Mammary epithelial cell (primary cell): ENCODE measurements at places on chromosomes 1 and 21. TPM values are rescaled to one million over a fixed set of nuclear protein-coding genes. Genes with fewer than 3 reads are reported as not detected.

DNA sequence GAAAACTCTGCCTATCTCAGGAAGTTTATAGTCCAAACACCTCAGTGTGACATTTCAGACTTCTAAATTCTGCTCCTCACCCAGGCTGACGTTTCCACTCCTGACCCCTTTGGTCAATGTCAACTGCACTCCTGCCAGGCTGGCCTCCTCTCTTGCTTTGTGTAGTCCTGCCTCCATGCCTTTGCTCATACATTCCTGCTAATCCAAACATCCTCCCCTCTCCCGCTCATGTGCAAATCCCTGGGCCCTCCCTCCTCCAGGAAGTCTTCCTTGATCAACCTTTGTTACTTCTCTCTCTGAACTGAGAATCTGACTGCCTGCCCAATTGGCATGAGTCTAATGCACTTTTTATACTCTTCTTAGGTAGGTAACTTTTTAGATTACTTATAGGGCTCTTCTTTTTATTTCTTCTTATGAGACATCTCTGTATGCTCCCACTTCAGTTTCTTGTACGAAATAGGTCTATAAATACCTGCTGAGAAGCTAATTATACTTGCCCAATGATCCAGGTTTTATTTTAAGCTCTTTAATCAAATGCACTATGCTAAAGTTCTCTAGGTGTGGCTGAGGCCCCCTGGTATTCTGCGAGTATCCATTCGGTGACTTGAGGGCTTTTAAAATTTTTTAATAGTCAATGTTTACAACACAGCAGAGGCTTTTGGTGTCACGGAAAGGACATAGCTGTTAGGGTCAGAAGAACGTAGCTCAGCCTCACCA, 128.1 kb downstream of the PLXNA2 start:
- no peak for DNase-seq

The ANXA9 gene
- total RNA-seq = 0.99 and 1.5 TPM in 2 replicates

The SLC1A7 gene
- not detected for total RNA-seq

DNA sequence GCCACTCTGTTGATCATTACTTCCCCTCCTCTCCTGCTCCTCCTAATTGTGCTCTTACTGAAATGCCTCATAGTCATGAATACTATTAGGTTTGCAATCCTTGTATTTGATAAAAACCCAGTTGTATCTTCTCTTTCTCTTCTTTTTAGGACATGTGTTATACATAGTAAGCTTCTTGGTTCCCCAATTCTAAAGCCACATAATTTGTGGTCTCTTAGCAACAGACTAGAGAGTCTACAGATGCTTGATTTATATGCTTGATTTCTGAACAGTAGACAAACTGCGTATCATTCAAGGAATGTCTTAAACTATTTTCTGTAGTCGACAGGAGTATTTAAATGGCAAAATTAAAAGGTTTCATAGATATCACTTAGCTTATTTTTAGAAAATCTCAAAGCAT, 1598.9 kb downstream of the PLA2G4A start:
- DNase-seq = no peak

DNA sequence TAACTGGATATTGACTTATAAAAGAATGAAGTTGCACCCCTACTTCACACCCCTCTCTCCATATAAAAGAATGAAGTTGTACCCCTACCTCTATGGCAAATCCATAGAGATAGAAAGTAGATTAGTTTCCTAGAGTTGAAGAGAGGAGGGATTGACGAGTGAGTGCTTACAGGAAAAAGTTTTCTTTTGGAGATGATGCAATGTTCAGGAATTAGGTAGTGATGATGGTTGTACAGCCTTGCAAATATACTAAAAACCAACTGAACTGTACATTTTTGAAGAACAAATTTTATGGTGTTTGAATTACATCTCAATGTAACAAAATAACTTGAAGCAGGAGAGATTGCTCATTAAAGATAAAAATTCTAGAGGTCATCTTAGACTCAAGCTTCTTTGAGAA, 272.9 kb downstream of the GPR52 start:
- DNase-seq = no peak

GRCh38 chr1:8133657-8134430, 107.7 kb upstream of the ERRFI1 start:
- peak; percentile 92 for DNase-seq

The SLAMF8 gene
- total RNA-seq = not detected
